Activated CD4-positive, alpha-beta memory T cell treated with anti-CD3 and anti-CD28 coated beads for 36 hours (primary cell): ENCODE measurements at places on chromosomes 11 and 22. TPM values are rescaled to one million over a fixed set of nuclear protein-coding genes. Genes with fewer than 3 reads are reported as not detected.
A peak's percentile ranks its signal among the peaks of the same experiment; 100 is the strongest.

DNA sequence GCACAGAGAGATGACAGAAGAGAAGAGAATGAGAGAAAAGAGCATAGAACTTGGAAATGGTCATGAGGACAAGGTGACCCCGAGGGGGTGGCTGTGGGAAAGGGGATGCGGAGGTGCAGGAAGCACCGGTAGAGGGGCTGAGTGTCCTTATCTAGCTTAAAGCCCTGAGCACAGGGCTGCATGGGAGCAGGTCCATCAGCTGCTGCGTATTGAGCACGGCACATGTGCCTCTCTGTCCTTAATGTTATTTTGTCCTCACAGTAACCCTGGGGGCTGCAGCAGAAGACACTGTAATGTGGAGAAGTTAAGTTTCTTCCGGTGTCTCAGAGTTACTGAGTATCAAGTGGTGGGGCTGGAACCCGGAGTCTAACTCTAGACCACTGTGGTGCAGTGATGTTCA is 94.4 kb upstream of the OR4B1 start:
- no peak for DNase-seq

- no peak for DNase-seq
Observed at GRCh38 chr11:16928044-16928443, 86.2 kb downstream of the PLEKHA7 start.

GRCh38 chr11:13939961-13940906 is 22.3 kb upstream of the SPON1 start:
- peak; percentile 42 for DNase-seq

Gene MYEOV
- 0.14 TPM for total RNA-seq

DNA sequence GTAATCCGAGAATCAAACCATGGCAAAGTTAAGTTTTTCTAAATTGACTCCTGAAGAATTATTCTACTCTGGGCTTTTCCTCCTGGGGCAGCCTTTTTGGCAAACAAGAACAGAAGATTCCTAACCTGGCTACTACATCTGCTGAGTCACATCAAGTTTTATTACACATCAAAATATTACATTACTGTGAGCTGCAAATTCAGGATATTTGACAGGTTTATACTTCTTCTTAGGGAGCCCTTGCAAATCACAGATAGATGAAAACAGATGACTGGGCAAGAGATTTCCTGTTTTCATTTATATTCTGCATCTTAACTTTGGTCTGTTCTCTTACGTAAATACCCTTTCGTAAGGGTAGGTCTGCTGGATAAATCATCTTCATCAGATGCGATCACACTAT is 23.6 kb downstream of the XRRA1 start:
- DNase-seq, result no peak

Gene FGF3
- total RNA-seq, result not detected

Gene TRIM22
- total RNA-seq, result 104 TPM

Gene C11orf97
- total RNA-seq, result not detected

GRCh38 chr11:2930704-2931419 is 1.6 kb upstream of the PHLDA2 start:
- peak; percentile 80 for DNase-seq

DNA sequence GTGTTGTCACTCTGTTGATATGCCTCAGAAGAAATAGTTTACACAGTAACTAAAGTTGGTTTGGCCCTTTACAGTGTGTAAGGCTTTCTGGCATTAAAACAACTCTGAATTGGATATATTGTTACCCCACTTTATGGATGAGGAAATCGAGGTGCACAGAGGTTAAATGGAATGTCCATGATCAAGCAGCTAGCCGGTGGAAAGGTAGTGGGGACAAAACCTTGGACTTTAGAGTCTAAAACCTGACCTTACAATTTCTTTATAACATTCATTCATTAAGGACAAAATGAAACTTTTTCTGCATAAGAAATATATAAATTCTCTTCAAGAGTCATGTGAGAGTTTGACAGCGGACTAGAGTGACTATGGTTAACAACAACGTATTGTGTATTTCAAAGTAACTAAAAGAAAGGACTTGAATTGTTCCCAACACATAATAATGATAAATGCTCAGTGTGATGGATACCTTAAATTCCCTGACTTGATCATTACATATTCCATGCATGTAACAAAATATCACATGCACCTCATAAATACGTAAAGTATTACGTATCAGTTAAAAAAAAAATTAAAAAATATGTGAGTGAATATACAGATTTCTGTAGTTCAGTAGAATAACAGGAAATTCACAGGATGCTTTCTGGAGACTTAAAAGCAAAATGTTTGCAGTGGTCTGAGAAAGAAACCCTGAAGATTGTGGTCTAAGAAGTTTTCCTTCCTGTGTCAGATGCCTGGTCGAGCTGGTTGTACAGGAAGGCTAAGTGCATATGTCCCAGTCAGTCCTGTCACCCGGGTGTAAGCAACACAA is 51.0 kb downstream of the TEAD1 start:
- DNase-seq, result no peak

GRCh38 chr22:42862045-42862734 is 5.1 kb upstream of the ARFGAP3 start:
- DNase-seq, result no peak

DNA sequence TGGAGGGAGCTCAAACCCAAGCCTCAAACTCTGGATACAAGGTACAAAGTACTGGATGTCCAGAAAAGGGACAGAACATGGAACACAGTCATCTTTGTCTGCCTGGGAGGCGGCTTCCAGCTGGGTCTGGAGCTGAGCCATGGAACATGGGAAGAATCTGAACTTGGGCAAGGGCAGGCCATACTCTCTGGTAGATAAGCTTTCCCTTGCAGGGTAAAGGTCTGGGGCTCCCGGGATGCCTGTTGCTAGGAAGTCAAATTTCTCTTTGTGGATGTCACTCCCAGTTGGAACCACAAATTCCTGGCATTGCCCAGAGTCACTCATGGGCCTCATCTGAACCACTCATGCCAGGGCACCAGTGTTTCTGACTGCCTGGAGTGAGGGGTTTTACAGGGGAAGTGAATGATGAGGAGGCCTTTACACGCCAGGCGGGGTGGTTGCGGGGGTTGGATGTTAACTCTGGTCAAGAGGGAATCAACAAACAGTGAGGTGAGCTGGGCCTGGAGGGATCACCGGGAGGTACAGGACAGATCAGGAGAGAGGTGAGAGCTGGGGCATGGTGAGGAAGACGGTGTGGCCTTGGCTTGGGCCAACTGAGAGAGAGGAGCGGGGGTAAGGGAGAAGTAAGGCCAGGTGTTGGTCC is 5.7 kb downstream of the FTH1 start:
- peak; percentile 8 for DNase-seq

- no peak for DNase-seq
Observed at GRCh38 chr11:121534131-121535093, 81.6 kb upstream of the SORL1-AS1 start.

DNA sequence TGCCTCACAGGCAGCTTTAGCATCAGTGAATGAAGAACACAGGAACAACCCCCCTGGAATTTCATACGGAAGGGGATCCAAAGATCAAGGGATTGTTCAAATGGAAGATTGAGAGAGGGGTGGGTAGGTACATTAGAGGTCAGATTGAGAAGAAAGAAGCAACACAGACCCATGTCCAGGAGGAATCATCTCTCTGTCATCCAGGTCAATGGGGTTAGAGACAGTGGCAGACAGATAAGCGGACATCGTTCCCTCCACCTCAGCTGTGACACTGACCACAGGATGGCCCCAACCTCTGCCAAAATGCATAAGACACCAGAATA is 1.9 kb upstream of the NPAS4 start:
- DNase-seq, result no peak

GRCh38 chr11:32154275-32154674 is 63.4 kb downstream of the RCN1 start:
- DNase-seq, result no peak

DNA sequence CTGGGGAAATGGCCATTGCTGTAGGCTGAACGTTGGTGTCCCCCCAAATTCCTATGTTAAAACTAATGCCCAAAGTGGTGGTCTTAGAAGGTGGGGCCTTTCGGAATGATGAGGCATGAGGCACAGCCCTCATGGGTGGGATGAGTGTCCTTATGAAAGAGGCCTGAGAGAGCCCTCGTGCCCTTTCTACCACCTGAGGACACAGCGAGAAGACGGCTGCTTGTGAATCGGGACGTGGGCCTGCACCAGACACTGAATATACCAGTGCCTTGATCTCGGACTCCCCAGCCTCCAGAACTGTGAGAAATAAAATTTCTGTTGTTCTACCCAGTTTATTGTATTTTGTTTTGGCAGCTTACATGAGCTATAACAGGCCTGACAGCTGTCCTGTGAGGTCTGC is 162.9 kb upstream of the B3GAT1 start:
- DNase-seq, result no peak

GRCh38 chr11:22666325-22666687 is at the start of gene GAS2:
Gene GAS2 (plus strand): TSS chr11:22666611. CDS start chr11:22674870, 8,259 bp downstream.
- no peak for DNase-seq

DNA sequence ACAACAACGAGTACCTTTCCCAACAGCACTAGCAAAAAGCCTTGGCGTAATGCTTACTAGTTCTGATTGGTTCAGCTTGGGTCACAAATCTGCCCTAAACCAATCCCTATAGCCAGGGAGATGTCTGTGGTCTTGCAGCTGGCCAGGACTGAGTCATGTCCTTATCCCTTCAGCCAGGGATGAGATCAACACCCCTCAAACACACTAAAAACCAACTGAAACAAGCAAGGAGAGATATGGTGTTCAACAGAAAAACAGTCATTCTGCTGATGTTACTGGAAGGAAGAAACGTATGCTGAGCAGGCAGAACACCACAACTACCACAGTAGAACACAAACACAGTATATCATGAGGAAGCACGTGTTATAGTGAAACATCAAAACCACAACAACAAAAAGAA is 375.6 kb downstream of the LARGE1 start:
- DNase-seq, result no peak

Gene C11orf42
- total RNA-seq, result not detected

- no peak for DNase-seq
Observed at GRCh38 chr11:122099374-122100036, 16.5 kb downstream of the BLID start.

GRCh38 chr11:132187814-132188213 is 817.4 kb downstream of the NTM start:
- DNase-seq, result no peak

Gene ENDOD1
- total RNA-seq, result 25.9 TPM

Gene RIC3
- total RNA-seq, result 5.0 TPM

Gene MMP7
- total RNA-seq, result not detected

DNA sequence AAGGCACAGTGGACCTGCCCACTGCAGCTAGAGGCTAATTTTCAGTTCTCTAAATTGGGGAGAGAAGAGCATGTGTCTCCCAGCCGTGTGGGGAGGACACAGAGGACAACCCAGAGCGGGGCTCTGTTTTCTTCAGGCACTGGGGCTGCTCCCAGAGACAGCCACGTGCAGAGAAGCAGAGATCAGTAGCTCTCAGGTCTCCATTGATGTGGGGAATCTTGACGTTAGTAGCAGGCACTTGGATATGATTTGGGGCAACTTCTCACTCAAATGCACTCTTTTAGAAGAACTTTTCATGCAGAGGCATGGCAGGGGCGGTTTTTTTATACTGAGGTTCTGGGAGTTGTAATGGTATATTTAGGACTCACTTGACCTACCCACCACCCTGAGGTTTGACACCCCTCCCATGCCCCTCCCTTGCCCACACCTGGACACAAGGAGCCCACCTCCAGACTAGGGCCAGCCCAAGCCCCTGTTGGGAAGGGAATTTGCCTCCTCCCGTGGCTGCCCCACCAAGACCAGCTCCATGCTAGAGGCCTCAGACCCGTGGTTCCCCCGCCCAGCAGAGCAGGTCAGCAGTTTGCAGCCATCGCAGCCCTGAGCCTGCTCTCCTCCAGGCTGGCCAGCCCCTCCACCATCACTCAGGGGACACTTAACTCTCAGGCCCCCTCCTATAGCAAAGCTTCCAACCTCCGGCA is 94.2 kb upstream of the RTL6 start:
- DNase-seq, result no peak

DNA sequence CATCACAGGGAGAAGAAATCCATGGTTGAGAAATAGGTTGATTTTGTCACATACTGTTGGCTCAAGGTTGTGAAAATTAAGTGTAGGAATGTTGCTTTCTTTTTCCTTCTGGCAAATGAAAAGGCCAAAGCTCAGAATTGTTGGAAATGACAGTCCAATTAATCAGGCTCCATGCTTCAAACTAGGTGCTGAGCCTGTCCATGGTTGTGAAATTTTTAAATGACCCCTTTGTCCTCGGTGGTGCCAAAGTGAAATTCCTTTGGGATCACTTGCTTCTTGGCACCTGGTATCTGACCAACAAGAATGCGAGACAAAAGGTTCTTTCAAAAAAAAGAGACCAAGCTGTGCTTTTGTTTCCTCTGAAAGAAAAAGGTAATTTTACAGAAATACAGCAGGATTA is 451.9 kb downstream of the ETS1 start:
- no peak for DNase-seq

DNA sequence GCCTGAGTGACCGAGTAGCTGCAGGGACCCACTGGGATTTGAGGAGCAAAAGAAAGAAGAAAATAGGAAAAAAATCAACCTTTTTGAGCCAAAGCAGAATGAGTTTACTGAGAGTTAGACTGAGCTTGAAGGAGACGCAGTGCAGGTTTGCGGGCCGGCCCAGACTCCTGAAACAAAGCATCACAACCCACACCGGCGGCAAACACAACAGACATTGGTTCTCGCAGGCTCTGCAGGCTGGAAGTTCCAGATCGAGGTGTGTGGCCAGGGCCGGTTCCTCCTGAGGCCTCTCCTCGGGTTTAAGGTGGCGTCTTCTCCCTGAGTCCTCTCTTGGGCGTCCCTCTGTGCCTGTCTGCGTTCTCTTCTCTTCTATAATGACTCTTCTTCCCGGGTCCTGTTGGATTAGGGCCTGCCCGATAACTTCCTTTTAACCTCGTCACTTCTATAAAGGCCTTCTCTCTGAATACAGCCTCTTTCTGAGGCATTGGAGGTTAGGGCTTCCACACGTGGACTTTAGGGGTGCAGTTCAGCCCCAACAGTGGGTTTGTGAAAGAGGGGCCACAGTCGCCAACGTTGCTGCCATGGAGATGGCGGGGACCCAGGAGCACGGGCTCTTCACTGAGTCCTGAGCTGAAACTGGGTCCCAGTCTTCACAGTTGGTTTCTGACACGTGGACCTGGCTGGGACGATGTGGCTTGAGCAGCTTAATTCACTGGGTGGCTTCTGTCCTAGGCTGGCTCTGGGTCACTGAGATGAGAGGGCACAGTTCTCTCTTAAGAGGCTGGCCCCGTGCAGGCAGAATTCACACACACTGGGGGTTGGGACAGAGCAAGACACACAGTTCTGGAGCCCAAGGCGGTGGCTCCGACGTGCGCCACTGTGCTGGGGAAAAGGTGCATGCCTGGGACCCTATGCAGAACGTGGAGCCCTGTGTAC is 1047.7 kb downstream of the BRD1 start:
- DNase-seq, result no peak

DNA sequence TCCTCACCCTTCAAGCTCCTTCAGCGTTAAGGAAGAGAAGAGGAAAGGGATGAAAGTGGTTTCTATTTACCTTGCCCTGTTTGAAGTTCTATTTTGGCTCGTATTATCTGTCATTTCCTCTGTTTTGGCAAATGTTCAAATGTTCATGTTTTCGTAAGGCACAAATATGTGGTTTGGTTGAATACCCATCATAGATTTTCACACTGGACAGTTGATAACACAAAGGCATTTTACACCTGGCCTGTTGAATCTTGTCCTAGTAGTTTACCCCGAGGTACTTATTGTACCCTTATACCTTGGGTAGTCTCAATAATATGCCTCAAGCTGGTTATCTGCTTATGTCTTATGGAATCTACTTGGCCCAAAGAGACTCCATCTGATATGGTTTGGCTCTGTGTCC is 706.9 kb downstream of the METTL15 start:
- DNase-seq, result no peak

GRCh38 chr11:111106641-111107040 is 138.9 kb upstream of the POU2AF2 start:
- DNase-seq, result no peak

Gene C11orf91
- not detected for total RNA-seq

GRCh38 chr11:106076919-106077608 is at the start of gene KBTBD3:
Gene KBTBD3 (minus strand): TSS chr11:106077347. CDS start chr11:106059097, 18,250 bp downstream.
- peak; percentile 99 for DNase-seq

GRCh38 chr11:42422090-42422489 is 889.7 kb upstream of the API5 start:
- no peak for DNase-seq
